T-helper 2 cell (primary cell): ENCODE measurements at places on chromosomes 6 and 20.

- no peak for DNase-seq
Observed at GRCh38 chr6:121993362-121993761, 406.1 kb upstream of the HSF2 start.

GRCh38 chr6:129494099-129494498 lies 215.9 kb downstream of the ARHGAP18 start:
- DNase-seq, result no peak

DNA sequence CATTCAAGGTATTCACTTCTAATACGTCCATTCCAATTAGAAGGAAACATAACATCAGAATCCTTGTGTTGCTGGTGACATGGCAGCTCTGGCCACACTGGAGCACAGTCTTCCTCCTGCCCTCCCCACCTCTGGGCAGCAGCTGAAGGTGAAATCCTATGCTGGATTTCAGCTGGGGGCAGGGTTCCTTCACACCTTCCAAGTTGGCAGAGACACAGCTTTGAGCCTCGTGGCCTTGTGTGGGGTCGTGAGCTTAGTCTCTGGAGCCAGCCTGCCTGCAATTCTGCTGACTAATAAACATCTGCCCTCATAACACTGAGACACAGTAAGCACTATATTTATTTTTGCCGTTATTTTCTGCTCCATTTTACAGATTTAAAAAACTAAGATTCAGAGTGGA lies 218.9 kb upstream of the RIN2 start:
- DNase-seq, result no peak

DNA sequence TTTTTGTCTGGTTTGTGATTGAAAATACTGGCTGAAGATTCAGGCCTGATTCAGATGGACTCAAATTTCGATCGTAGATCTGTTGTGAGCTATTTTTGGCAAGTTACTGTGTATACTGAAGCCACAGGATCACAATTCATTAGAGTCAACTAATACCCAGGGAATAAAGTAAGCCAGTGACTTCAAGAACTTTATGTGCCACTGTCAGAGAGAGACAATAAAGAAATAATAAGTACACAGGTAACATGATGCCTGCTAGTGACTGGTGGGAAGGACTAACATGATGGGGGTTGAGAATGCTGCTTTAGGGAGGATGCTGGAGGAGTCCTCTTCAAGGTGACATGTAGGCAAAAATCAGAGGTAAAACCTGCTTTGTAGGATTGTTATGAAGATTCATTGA lies 215.9 kb downstream of the DOK5 start:
- DNase-seq, result no peak

DNA sequence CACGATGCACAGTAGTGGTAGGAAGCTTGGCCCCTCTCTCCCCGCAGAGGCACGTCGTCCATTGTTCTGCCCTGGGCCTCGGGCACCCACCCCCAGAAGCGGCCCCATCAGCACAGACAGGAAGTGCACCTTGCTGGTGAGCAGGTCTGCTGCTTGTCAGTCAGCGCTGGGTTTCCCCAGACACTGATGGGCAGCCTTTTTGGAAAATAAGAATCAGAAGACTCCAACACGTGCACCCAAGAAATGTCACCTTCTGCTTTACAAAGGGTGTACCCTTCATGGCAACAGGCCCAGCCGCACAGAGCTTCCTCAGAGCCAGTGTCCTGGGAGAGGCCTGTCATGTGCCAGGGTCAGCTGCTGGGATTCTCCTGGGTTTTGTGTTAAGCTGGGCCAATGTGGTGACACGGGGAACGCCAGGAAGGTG lies 34.7 kb upstream of the IRF4 start:
- no peak for DNase-seq

DNA sequence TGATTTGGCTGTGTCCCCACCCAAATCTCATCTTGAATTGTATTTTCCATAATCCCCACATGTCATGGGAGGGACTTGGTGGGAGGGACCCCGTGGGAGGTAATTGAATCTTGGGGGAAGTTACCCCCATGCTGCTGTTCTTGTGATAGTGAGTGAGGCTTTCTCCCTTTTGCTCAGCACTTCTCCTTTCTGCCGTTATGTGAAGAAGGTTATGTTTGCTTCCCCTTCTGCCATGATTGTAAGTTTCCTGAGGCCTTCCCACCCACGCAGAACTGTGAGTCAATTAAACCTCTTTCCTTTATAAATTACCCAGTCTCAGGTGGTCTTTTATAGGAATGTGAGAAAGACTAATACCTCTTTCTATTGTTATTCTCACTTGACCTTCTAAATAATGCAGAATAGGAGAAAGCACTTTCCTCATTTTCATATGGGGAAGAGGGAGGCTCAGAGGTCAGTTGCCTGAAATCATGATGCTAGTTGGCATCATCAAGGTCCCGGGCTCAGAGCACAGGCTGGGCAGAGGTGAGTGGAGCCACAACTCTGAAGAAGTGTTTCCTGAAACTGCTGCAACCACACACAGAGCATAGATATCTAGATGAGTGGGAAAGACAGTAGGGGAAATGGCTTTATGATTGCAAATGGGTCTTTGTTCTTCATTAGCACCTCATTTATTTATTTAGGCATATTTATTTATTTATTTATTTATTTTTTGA lies 191.0 kb downstream of the QKI start:
- DNase-seq, result no peak

DNA sequence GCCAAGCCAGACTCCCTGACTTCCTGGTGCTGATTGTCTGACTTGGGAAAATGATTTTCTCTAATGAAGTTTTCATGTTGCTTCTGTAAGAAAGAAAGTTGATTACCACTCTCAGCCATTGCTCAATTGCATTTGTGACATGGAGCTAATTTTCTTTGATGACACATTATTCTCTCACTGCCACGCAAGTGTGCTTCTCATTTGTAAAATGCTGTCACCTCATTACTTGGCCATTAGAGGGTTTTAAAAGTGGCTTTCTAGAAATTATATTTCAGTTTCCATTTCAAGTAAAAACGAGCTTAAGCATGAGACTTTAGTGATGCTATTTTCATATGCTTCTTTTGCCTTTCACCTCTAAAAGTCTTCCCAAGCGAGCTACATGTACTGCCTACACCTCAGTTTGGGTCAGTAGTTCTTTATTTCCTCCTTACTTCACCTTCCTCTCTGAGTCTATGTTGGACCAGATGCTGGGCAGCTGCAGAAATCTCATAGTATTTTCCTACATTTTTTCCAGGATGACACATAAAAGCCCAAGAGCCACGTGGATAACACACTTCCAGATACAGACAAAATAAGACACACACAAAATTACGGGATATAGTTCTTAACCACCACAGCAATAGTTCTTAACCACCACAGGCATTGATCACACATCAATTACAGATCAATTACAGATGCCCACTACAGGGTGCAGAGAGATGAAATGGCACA lies 6.3 kb upstream of the FAM210B start:
- DNase-seq, result no peak

GRCh38 chr20:38302786-38303185 lies 1.2 kb upstream of the BPI start:
- no peak for DNase-seq

DNA sequence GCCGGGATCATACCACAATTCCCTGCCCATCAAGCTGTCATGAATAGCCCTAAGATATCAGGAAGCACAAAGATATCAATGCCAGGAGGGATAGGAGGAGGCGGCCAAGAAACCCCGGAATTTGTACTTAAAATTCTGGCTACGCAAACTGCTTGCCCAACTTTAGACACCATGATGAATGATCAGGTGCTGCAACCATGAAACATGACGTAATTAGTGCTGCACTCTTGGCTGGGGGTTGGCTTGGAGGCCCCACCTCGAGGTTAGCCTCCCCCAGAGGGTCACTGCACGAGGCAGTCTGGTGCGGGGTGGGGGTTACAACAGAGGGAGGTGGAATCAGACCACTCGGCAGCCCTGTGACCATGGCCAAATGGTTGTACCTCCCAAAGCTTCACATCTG lies 8.9 kb downstream of the SIRPA start:
- no peak for DNase-seq

- DNase-seq, result no peak
Observed at GRCh38 chr6:56840467-56841380, 114.2 kb upstream of the BEND6 start.

DNA sequence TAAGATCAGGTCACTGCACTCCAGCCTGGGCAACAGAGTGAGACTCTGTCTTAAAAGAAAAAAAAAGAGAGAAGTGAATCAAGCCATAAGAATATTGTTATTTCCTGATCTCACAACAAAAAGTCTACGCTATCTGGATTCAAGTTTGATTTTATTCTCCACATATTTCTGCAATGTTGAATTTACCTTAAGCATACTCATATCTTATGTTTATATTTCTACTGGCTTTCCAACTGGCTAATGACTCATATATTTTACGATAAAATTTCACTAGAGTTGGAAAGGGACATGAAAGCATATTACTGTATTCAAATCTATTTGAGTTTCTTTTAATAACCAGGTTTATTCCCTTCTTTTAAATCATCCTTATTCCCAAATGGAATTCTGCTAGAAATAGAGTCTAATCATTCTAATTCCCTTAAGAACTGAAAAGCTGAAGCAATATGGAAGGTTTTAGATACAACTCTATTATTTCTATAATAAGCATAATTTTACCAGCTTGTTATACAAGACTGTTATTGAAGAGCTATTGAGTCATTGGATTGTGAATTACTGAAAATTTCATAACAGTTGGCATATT lies 276.9 kb upstream of the HS3ST5 start:
- no peak for DNase-seq

- DNase-seq, result no peak
Observed at GRCh38 chr6:116426551-116426950, 34.6 kb upstream of the CALHM6 start.
